ENCODE measurements at places on chromosomes 12 and 14. TPM values are rescaled to one million over a fixed set of nuclear protein-coding genes. Genes with fewer than 3 reads are reported as not detected.

Gene CAPZA3
- not detected for total RNA-seq

Gene SERPINA9
- 0.28 TPM for total RNA-seq

Gene ADCY4
- total RNA-seq = 15.5 TPM

Gene RNASE3
- total RNA-seq = not detected

Gene LIN7A
- total RNA-seq = 36.6 TPM

Gene BMAL2
- 29.9 TPM for total RNA-seq

Gene TOMM20L
- total RNA-seq = not detected

Gene KRT4
- not detected for total RNA-seq

Gene GLI1
- under 0.01 TPM for total RNA-seq

Gene LMNTD1
- total RNA-seq = 0.38 TPM

Gene GUCY2C
- not detected for total RNA-seq

Gene CLEC4D
- total RNA-seq = not detected

Gene TMEM63C
- total RNA-seq = under 0.01 TPM

Gene LRP1-AS
- total RNA-seq = not detected

Gene FAM222A
- total RNA-seq = 0.38 TPM

Gene HHIPL1
- 9.3 TPM for total RNA-seq

Gene CCDC196
- not detected for total RNA-seq

Gene PKP2
- total RNA-seq = 0.38 TPM

Gene RASSF8
- total RNA-seq = 144 TPM

Gene FLVCR2
- total RNA-seq = 7.9 TPM

Gene KRT72
- not detected for total RNA-seq

Gene SERPINA10
- total RNA-seq = under 0.01 TPM

Gene TMPRSS12
- not detected for total RNA-seq

Gene FAR2
- total RNA-seq = 14.4 TPM

Gene VRTN
- not detected for total RNA-seq

Gene TSPAN19
- not detected for total RNA-seq

Gene TCL1A
- total RNA-seq = not detected

Gene GLIPR1L1
- total RNA-seq = not detected

Gene ZDHHC22
- not detected for total RNA-seq

Data from regular cardiac myocyte (primary cell).